ENCODE measurements at places on chromosomes 16 and 17.

DNA sequence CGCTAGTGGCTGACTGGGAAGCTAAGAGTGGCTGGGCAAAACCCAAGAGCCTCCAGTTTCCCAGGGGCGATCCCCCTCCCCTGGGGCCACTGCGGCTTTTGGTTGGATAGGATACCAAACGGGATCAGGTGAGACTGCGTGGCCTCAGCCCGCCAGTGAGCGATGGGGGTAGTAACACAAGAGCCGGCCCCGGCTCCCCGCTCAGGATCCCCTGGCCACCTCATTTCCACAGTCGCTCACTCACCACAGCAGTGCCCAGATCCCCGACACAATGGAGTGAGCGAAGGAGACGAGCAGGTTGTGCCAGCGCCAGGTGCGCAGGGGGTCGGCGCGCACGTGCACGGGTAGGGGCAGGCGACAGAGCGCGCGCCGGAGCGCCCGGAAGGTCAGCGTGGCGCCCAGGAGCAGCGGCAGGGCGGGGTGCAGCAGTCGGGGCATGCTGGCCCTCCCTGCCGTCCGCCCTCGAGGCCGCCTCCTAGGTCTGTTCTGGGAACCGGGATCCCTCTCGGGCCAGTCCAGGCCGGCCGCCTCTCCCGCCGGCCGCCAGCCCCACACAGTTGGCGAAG is 290 bp downstream of the TLCD1 start:
- peak; percentile 70 for DNase-seq

- DNase-seq: no peak
These were observed 9.1 kb upstream of the MYH1 start for GRCh38 chr17:10527419-10527818.

DNA sequence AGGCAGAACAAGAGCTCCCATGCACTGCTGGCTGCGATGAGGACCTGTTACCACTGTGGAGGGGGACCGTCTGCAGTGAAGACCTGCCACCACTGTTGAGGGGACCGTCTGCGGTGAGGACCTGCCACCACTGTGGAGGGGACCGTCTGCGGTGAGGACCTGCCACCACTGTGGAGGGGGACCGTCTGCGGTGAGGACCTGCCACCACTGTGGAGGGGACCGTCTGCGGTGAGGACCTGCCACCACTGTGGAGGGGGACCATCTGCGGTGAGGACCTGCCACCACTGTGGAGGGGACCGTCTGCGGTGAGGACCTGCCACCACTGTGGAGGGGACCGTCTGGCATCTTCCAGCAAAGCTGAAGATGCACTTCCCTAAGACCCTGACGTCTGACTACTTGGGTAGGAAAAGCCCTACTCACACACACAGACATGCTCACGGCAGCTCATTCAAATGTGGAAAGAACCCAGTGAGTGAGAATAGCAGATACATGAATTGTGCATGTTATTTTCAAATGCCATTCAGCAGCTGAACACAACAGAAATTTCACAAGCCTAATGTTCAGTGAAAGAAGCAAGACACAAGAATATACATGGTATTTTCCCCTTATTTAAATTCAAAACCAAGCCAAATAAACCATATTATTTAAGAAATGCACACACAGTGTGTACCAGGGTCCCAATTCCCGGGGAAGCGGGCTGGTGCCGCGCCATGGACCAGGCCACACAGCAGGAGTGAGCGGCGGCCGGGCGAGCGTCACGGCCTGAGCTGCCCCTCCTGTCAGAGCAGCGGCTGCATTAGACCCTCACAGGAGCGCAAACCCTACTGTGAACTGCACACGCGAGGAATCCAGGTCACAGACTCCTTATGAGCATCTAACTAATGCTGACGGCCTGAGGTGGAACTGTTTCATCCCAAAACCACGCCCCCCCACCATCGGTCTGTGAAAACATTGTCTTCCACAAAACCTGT is 64.2 kb upstream of the METRNL start:
- DNase-seq: no peak

GRCh38 chr16:88424587-88425235 is 28.4 kb upstream of the ZFPM1 start:
- DNase-seq: no peak

- no peak for DNase-seq
These were observed 54.0 kb downstream of the DUSP14 start for GRCh38 chr17:37543637-37544052.

DNA sequence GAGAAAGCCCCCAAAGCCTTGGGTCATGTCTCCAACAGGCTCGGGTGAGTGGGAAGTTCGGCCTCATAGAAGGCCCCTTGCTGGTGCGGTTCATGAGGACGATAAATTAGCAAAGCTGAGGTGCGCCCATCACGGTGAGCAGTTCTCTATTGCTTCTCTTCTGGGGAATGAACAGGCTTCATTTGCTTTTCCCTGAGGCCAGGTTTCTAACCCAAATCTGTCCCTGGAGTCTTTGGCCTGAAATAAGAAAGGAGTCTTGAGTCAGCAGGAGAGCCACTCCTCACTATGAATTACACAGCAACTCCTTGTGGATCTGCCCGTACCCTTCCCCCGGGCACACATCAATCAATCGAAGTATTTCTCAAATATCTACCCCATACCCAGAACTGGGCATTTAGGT is 94.6 kb downstream of the YPEL2 start:
- DNase-seq: no peak

- no peak for DNase-seq
These were observed 490.5 kb upstream of the CDH5 start for GRCh38 chr16:65876056-65876408.

DNA sequence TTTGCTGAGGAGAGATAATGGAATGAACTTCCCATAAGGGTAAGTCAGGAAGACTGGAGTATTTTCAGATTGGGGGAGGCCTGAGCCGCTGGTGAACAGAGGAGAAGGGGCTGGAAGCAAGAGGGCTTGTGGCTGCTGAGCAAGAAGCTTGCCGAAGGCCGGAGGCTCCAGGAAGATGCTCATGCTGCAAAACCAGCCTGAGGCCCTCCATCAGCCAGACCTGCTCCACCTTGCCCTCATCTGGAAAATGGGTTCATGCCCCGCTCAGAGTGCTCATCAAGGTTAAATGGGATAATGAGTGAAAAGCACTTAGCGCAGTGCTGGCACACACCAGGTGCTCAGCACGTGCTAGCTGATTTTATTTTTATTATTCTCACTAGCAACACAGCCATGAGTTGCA is 5.5 kb upstream of the ASGR1 start:
- DNase-seq: no peak

- DNase-seq: no peak
These were observed 1.6 kb downstream of the TMC8 start for GRCh38 chr17:78132084-78132676.

DNA sequence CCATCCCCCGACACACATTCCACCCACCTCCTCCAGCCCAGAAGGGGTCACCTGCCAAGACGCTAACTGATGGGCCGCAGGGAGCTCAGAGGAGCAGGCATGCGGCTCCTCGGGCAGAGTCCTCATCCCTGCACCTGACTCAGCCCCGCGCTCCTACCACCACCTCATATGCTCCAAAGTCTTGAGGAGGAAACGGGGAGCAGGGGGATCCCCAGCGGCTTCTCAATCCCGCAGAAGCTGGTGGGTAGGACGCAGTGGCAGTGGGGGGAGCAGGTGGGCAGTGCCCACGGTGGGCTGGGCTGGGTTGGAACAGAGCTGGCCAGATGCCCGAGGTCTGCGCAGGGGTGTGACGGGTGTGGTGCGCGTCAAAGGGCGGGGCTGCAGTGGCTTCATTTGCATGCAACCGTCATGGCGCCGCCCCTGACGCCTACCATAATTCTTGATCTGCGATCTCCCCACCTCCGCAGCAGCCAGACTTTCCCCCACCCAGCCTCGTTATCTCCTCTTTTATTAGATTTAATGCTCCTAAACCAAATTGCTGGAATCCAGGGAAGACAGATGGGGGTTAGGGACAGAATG is 39.0 kb upstream of the EMP2 start:
- no peak for DNase-seq

DNA sequence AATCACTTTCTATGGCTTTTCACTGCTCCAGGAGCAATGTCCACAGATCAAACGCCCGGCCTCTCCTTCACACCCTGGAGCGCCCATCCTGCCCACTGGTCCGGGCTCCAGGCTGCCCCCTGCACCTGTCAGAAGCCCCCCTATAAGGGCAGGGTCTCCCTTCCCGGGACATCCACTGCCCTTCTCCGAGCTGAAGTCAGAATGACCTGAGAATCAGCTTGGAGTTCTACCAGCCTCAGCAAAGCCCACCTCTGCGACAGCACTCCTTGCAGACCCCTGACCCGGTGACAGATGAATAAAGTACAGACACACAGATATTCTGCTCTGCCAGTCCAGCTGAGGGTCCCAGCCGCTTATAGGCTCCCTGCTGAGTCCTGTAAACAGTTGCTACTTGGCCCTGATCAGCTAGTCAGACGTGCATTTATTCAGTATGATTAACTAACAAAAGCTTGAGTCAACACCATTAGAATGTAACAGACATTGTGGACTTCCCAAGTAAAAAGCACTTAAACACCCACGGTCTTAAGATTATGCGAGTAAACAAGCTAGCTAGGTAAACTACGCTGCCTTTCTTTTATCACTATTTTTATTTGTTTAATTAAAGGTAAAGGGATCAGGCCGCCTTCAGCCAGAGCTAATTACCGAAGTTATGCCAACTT is 4.8 kb downstream of the SLC7A5 start:
- DNase-seq: no peak

DNA sequence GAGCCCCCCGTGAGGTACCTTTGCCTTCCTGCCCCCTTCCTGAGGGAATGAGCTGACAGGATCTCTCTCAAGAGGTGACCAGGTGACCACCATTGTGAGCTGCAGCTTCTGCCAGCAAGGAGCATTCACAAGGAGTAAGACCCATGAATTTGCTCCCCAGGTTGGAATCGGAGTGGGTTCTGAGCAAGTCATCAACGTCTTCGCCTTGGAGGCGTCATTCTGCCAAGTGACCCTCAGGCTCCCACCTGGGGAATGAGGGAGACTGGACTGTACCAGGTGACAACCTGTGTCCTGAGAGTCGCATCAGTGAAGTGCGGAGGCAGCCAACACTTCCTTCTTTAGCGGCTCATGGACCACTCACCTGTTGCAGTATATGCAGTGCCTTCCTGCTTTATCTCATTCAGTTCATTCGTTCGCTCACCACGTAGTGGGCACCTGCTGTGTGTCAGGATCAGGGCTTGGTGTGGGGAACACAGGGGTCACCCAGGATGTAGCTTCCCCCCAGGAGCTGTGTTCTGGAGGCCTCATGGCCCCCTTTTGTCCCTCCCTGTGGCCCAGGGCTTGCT is 22.8 kb downstream of the WSCD1 start:
- DNase-seq: no peak

- no peak for DNase-seq
These were observed 109.1 kb downstream of the MSI2 start for GRCh38 chr17:57365420-57365819.

- DNase-seq: peak; percentile 13
These were observed 100.5 kb downstream of the PLCG2 start for GRCh38 chr16:81879625-81880024.

- DNase-seq: peak; percentile 17
These were observed at the start of gene ATP2A3 for GRCh38 chr17:3964203-3965117. Gene ATP2A3 (minus strand): TSS chr17:3964437. CDS start chr17:3964291, 146 bp downstream.

DNA sequence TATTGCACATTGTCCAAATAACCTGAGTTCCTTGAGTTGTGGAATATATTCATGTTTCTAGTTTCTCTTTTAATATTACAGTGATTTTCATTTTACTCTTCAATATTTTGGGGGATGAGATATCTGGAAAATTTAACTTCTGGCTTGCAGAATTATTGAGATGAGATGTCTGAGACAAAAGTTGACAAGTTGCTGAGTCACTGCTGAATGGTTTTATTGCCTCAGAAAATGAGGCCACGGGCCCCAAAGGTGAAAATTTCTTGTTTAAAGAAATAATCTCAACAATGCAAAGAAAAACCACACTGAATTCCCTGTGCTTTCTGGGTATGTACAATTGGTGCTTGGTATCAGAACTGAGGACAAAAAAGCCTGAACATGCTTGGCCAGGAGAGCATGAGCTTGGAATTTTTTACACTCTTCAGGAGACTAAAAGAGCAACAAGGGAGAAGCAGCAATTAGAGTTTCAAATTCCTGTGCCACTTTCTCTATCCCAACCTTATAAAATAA is 129.2 kb upstream of the TOM1L1 start:
- DNase-seq: no peak

DNA sequence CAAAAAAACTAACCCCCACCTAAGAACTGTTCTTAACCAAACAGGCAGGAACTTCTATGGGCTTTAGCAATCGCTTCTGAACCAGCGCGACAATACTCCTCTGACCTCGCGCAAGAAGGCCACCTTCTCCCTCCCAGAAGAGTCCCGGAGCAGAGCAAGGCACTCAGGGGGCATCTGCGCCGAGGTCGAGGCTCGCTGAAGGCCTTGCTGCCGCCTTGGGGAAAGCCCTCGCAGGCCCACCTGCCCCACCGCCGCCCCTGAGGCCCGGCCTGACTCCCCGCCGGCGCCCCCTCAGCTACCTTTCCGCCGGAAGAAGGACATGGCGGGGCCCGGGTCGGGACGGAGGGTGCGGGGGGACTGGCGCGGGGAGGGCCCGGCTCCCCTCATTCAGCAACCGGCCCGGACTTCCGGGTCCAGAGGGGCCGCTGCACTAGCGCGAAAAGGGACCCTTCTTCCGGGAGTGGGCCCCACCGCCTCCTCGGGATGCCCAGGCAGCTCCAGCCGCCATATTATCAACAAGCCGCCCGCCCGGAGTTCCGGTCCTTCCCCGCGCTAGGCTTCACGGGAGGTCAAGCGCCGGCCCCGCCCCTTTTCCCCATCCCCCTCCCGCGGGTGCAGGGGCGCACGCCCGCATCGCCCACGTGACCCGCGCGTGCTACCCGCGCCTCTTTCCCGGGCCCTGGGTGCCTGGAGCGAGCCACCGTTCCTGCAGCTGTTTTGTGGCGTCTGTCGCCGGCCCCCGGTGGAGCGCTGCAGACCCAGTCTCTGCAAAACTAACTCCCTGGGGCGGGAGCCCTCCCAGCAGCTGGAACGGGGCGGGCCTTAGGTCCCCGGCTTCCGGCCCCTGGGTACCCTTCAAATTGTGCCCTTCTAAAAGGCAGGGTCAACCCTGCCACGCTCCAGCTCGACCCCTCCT is at the start of gene AKAP10:
Gene AKAP10 (minus strand): TSS at position 536 of the 916 bp plus-strand sequence. CDS start 149 bp downstream, at position 387.
- peak; percentile 89 for DNase-seq

GRCh38 chr16:50266337-50267091 is at the start of gene ADCY7:
Gene ADCY7 (plus strand): TSS chr16:50266551. CDS start chr16:50288180, 21,629 bp downstream.
- DNase-seq: peak; percentile 75
